ENCODE measurements at places on chromosomes 5 and 9.

DNA sequence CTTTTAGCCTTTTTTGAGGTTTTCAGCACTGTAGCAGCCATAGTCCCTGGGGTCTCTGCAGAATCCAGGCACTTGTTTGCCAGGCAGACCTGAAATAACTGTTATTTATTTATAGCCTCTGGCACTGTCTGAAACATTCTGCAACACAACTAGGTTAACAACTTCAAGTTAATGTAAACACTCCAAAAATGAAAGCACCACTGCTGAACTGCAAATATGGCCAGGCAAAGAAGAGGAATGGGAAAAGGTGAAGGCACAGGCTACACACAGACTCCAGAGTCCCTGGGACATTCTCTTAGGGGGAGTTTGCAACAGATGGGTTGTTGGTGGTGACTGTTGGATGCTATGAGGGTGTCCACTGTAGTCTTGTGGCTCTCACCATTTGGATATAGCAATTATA, 369.0 kb downstream of the MAT2B start:
- DNase-seq: no peak

GRCh38 chr5:96629774-96630173, 32.4 kb upstream of the CAST start:
- no peak for DNase-seq

DNA sequence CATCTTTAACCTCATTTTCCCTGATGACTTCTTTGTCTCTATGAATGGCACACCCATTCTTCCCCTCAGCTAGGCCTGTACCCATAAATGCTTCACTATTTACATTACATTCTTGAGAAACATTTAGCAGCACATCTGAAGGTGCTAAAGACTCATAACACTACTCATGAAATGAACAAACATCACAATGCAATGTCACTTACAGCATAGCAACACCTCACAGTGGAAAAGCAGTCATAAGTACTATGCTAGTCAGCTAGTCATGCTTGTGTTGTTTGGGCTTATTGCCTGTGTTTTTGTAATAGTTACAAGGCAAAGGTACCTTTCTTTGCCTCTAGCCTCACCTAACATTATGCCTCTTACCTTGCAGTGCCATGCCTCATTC, 228.9 kb downstream of the KIAA0825 start:
- DNase-seq: no peak

DNA sequence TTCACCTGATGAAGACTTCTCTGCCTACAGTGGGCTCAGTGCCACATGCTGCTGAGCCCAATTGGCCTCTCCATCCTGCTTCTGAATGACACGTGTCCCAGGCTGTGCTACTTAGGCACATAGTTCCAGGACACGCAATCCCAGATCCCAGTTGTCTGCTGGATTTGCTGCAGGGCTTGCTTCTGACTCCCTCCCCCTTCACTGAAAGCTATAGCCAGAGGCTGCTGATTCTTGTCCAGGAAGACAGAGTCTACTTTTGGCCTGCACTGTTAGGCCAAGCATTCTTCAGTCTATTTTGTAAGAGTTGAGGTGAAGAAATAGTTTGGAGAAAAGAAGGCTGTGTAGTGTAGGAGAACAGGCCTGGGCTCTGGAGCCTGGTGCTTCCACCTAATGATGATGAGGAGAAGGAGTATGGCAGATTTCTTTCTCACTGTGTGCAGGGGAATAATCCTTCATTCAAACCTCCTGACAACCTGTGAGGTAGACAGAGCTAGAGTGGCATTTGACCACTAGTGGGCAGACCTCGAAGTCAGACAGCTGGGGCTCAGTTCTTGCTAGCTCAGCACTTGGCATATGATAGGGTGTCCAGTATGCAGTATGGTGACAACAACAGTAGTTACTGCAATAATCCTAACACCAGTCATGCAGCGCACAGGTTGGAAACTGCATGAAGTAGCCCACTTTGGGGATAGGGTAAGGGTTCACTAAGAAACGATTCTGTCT, 19.5 kb upstream of the ASPN start:
- no peak for DNase-seq

- no peak for DNase-seq
Observed at GRCh38 chr9:14352503-14352902, 38.6 kb upstream of the NFIB start.

DNA sequence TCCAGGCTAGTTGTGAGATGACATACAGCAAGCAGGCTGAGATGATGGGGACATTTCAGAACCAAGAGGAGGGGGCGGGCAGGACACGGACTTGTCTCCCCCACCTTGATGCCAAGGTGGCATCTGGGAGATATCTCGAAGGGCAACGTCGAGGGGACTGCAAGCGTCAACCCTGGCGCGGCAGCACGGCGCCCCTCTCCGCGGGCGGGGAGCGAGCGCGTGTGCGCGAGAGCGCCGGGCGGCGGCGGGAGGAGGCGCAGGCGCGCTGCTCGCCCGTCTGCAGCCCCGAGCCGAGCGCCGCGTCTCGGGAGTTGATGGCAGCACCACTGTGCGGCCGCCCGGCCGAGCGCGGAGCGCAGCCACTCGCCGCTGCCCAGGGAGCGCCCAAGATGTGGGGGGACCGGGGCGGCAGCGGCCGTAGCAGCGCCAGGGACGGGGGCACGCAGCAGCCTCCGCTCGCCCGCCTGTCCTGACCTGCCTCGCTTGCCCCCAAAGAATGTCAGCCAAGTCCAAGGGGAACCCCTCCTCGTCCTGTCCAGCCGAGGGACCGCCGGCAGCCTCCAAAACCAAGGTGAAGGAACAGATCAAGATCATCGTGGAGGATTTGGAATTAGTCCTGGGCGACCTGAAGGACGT, at the start of gene PRR16:
Gene PRR16, plus strand, starts transcription at position 310 of the 636 bp plus-strand sequence.
- DNase-seq: no peak

GRCh38 chr9:21560281-21560745, 78.2 kb upstream of the IFNE start:
- no peak for DNase-seq

DNA sequence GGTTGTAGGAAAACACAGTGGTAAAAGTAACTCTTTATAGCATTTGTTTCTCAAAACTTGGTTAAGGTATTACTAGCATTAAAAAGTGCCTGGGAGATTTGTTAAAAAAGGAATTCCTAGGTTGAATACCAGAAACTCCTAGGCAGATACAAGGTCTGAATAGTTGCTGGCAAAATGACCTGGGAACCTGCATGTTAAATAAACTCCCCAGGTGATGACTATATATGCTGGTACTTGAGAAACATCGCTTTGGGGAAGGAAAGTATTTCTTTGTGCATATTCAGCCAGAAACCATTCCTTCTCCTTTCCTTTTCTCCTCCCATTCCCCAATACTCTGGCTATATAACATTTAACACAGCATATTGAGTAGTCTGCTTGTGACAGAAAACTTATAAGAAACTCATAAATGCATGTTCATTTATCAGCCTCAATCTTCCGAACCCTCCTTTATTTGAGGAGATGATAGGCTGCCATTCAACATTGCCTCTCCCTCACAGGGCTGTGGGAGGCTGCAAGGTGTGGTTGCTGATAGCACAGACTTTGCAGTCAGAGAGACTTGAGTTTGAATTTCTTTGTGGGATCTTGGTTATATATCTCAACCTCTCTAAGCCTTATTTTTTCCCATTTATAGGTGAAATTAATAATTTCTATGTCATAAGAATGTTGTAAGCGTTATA, 28.7 kb downstream of the PCSK1 start:
- no peak for DNase-seq

DNA sequence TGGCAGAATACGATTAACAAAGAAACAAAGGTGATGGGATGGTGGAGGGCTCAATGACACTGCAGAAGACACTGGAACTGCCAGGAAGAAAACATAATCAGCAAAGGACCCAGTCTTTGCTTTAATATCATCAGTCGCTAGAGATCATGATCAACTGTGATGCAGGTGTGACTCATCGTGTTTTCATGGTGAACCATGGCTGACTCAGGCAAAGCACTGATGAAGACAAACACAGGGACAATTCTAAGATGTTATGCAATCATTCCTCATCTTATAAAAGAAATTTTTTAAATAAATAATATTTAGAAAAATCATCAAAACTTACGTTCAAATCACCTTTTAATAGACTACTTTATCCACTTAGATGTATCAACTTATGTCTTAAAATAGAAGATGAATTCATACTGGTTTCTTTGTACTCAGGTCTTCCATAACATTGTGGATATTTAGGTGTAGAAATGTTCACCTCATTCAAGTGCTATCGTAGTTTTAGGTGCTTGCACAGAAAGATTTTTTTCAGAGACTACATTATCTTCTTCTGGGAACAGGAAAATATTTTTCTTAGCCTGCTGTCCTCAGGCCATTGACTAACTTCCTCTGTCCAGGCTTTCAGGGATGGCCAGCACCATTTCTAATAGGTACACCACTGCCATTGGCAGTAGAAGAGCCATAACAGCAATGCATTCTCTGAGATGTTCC, 673.4 kb upstream of the MEF2C start:
- no peak for DNase-seq

- DNase-seq: no peak
Observed at GRCh38 chr9:116288658-116289057, 135.1 kb downstream of the PAPPA start.
